ENCODE measurements at places on chromosomes 3 and 15.

DNA sequence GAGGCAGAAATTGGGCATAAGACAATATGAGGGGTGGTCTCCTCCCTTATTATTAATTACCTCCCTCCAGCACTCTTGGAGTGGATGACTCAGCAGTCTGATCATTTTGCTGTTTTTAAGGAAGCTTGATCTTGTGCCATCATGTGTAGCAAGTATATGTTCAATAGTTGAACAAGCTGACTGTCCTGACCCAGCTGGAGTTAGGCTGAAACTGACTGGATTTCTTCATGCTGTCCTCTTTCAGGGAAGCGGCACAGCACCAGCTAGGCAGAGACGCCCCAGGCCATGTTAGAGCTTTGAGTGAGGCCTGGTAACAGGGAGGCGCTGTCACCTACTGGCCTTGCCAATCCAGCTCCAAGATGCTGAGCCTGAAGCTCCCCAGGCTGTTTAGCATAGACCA lies 54.4 kb upstream of the KIF23 start:
- no peak for DNase-seq

GRCh38 chr3:113698956-113699355 lies 2.5 kb upstream of the USF3 start:
- DNase-seq, result no peak

GRCh38 chr3:16618721-16619120 lies 13.5 kb upstream of the DAZL start:
- DNase-seq, result no peak

- no peak for DNase-seq
Observed at GRCh38 chr3:25453619-25454004, 25.5 kb downstream of the RARB start.

GRCh38 chr15:37102305-37103162 lies 2.2 kb upstream of the MEIS2 start:
- DNase-seq, result no peak

DNA sequence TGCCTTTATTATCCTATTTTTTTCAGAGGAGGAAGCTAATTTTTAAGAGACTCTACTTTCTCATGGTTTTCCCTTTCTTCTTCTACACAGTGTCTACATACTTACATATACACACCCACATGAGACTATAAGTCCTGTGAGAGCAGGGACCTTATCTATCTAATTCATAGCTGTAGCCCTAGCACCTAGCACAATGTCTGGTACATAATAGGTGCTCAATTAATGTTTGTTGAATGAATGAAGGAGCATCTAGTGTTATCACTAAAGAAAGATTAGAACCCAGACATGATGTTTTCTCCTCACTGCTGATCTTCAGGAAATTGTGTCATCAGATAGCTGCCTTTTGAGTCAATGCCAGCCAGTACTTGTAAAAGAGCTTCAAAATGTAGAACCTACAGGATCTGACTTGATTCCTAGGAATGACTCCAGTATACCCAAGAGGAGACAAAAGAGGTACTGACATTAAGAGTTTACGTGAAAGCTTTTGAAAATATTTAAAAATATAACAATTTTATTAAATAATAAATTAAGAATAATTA lies 2.5 kb downstream of the SCG5 start:
- DNase-seq, result no peak

- DNase-seq, result no peak
Observed at GRCh38 chr3:56830884-56831283, 29.1 kb upstream of the ARHGEF3 start.

DNA sequence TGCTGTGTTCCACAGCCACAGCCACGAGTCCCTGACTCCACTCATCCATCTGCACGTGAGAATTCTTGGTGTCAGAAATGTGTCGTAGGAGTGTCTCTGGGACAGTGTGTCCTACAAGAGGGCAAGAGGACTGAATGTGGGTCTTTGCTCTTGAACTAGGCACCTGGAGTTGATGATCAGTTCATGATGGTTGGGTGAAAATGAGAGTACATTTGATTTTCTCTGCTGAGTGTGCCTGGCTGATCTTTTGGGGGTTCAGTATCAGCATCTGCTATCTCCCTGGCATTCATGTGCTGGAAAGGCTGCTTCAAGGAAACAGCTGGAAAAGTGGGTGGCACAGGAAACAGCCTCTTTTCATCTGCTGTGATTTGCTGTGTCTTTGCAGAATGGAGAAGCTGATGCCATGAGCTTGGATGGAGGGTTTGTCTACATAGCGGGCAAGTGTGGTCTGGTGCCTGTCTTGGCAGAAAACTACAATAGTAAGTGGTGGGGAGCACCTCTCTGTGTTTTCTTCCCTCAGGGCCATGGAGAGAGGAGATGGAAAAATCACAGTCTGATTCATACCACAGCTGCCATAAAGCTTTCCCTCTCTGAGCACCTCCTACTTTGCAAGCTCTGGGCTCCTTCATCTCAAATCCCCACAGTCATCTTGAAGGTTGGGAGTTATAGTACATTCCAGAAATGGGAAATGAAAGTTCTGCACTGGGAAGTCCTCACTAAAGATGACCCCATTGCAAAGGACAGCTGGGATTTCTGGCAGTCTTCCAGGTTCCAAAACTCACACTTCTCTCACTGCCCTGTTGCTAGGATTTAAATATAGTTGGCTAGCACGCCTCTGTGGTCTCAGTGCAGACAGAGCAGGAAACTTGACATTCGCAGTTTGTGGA lies 17.8 kb downstream of the TF start:
- DNase-seq, result no peak

- DNase-seq, result no peak
Observed at GRCh38 chr3:150238995-150239619, 169.0 kb upstream of the TSC22D2 start.

DNA sequence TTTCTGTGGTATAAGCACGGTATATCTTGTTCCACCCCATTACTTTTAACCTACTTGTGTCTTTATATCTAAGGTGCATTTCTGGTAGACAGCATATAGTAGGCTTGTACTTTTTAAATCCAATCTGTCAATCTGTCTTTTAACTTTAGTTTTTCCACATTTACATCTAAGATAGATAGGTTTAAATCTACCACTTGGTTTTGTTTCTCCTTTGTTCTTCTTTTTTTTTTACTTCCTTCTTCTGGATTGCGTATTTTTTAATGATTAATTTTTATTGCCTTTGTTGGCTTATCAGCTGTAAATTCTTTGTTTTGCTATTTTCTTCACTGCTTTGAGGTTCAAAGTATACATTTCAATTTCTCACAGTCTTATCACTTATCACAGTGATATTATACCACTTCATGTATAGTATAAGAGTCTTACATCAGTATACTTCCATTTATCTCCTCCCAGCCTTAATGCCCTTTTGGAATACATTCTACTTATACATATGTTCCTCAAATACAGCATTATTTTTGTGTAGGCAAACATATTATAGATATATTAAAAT lies 31.0 kb downstream of the IQCB1 start:
- no peak for DNase-seq

DNA sequence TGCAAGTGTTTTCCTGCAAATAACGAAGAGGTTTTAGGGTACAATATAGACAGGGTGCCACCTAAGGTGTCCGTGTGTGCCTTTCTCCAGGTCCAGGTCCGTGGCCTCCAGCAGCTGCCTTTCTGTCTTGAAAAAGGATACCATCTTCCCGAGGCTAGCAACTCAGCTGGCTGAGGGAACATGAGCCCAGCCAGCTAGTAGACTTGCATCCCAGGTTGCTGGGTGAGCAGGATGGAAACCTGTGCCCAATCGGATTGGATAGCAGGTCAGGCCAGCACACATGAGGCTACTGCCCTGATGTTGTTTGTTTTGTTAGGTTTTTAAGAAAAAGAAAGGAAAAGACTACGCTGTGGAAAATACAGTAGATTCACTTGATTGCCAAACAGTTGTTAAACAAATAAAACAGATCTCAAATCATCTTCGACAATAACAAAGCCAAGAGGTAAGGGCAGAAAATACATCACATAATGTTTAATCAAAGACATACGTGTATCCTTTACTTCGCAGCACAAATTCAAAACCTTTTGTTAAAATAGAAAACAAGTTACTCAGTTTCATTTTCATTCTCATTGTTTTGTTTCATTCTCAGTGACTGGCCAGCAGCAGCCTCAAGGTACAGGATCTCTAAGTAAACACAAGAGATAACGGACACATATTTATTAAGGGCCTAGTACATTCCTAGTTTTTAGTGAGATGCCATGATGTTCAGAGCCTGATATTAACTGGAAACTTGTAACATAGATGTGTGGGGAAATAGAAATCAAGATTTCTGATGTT lies 661.2 kb upstream of the NR2F2 start:
- DNase-seq, result no peak

DNA sequence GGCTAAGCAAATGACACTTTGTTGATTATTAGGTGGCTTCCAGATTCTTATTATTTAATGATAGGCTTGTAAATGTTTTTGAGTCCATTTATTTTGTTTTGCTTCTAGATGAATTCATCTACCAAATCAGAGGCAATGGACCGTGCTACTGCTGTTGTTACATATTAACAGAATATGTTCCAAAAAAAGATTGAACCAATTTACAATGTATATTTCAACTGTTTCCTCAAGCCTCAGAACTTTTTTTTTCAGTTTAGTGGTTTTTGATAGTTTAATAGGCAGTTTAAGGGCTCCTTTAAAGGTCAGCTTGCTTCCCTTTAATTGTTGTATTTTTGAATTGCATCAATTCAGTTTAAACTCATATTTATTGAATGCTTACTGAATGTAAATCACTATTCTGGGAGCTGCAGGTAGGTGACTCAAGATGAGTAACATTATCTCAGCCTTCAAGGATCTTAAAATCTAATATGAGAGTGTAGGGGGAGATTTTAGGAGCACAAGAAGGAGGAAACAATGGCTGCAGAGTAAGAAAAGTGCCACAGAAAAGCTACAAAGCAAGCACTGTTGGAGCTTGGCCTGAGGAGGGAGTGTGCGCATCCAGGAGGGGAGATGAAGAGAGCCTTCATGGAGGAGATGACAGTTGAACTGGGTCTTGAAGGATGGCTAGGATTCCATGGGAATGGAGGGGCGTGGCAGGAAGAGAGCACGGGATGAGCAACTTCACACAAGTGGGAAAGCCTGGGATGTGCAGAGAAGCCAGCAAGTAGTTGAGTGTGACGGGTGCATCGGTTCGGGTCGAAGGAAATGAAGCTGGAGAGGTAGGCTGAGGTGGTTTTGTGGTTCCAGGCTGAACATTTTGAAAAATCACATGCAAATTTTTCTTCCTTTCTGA lies 14.7 kb downstream of the MAP2K1 start:
- no peak for DNase-seq

- DNase-seq, result no peak
Observed at GRCh38 chr3:98645039-98645438, 51.6 kb upstream of the CPOX start.

GRCh38 chr3:98512576-98512975 lies 10.1 kb downstream of the CLDND1 start:
- DNase-seq, result no peak

GRCh38 chr15:77546870-77547269 lies 85.8 kb downstream of the LINGO1 start:
- DNase-seq, result no peak

DNA sequence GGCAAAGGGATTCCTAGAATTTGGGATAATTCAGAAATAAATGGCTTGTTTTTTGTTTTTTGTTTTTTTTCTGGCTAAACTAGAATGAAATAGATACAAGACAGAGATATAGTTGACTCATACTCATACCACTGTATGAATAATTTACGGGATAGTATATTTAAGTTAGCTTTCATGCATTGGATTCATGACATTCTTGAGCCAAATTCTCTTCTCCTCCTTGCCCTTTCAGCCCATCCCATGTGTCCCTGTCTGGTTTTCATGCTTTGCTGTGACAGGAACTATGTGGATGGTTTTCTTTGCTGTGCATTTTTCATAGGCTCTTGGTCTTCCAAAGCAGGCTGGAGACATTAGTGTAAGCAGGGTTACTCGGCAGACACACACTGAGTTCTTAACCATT lies 66.6 kb upstream of the UMPS start:
- no peak for DNase-seq

- peak; percentile 36 for DNase-seq
Observed at GRCh38 chr3:9732080-9732739, 675 bp downstream of the BRPF1 start.

DNA sequence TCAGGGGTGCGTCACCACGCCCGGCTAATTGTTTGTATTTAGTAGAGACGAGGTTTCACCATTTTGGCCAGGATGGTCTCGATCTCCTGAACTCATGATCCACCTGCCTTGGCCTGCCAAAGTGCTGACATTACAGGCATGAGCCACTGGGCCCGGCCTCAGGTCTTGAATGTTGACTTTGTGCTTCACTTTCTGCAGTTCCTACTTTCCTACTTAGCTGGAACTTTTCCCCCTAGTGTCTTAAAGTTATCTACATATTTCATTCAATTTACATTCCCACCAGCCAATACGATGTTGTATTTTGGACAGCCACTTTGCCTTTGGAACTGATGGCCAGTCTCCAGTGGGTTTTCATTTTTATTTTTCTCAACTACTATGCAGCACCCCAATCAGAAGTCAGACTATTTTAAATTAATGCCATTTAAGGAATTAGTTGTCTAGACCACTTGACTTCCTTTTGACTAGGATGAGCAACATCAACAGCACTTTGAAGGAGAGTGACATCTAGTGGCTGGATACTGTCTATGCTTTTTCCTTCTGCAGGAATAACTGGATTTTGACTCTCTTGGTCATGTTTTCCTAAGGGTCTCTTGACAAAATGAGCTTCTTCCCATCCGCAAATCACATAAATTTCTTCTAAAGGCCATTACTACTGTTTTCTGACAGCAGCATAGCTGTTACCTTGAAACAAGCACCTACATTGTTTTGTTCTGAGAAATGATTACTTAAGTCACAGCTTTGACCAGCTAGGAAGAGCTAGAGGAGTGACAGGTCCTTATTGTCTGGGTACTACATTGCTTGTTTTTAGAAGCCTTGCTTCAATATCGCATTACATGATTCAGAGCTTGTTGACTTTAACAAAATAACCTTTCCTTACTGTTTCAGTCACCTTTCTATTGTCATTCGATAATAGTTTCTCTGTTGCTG lies 140.2 kb downstream of the ITPR1 start:
- no peak for DNase-seq

DNA sequence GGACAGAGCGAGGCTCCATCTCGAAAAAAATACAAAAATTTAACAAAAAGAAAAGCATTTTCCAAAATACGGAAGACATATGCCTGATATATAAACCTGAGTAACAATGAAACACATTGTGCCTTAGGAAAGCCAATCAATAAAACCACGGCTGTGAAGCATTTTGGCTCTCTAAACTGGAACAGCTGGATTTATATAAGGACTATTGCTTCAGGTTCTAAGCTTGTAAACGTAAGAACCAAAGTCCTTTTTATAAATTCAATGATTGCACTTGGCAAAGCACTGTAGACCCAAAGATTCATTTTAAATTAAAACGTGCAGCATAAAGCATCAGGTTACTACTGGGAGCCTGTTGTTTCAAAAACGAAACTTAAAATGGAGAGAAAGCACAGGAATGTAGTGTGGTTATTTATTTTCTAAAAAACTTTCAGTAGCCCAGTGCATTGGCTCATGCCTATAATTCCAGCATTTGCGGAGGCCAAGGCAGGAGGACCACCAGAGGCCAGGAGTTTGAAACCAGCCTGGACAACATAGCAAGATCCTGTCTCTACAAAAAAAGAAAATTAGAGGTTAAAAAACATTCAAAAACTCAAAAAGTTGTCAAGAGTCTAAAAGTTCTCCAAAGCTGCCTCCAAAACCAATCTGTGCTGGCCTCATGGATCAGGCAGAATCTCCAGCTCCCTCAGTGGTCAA lies 61.5 kb downstream of the USF3 start:
- no peak for DNase-seq
